Esophagus squamous epithelium (tissue), 5 donors: ENCODE measurements at places on chromosomes 3 and 15.
A peak's percentile ranks its signal among the peaks of the same experiment; 100 is the strongest.

DNA sequence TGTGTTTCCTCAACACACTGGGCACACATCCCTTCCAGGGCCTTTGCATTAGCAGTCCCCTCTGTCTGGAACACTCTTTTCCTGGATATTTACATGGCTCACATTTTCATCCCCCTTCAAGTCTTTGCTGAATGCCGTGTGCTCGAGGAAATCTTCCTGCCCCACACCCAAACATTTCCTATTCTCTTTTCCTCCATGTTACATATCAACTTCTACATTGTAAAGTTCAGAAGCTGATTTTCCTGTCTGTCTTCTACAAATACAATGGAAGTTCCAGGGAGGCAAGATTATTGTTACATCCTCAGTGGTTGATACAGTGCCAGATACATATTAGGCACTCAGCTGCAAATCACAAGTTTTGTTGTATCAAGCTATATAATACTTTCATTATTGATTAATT, 4.1 kb downstream of the ACAD11 start:
- DNase-seq: no peak

DNA sequence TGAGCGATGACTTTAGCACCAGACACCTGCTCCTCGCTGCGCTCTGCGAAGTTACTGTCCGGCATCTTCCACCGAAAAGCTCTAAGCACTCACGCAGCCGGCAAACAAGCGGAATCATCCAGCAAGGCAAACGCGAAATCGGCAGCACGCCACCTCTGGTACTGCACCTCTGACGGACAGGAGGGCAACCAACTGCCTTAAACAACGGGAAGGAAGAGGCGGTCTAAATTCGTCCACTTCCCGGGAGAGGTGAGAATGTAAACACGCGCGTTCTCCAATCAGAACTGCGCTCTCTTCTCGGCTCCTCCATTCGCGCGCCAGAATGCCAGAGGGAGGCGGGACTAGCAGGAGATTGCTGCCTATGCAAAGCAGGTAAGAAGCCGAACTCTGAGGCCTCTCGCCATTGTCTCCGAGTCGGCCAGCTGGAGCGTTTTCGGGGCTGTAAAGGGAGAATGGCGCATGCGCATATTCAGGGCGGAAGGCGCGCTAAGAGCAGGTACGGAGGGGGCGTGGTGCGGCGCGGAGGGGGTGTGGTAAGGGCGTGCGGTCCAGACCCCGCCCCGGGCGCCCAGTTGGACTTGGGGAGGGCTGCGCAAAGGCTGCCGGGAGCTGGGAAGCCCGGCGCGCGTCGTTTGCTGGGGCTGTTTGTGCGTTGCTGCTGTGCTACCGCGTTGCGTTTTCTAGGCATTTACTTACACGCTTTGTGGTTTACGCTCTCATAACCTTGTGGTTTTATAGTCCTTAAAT, at the start of the genes BTD and HACL1:
Gene BTD (plus strand): TSS at position 347 of the 747 bp plus-strand sequence. CDS start 33,695 bp downstream, outside the sequence.
Gene HACL1 (minus strand): TSS at position 171 of the 747 bp plus-strand sequence. CDS start 106 bp downstream, at position 65.
- DNase-seq: no peak

DNA sequence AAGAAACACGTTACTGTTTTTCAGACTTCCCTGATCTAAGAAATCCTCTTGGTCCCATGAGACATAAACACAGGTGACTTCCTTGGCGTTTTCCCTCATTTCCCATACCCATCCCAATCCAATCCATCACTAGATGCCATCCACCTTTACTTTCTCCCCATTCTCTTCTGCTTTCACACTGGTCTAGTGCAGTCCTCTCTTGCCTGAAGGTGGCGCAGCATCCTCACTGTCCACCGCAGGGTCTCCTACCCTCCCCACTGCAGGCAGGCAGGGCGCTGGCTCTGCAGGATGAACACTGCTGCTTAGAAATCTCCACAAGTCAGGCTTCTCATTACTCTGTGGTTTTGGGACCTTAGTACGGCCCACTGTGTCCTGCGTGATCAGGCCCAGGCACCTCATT, 58.2 kb downstream of the RAB7A start:
- no peak for DNase-seq

GRCh38 chr3:14289590-14290461, 111.2 kb downstream of the LSM3 start:
- DNase-seq: no peak

- no peak for DNase-seq
Observed at GRCh38 chr15:85473455-85473854, 93.1 kb downstream of the AKAP13 start.

GRCh38 chr15:55999658-56000057, 6.2 kb upstream of the NEDD4 start:
- no peak for DNase-seq

- no peak for DNase-seq
Observed at GRCh38 chr3:23198801-23199200, 4.3 kb upstream of the UBE2E2 start.

- no peak for DNase-seq
Observed at GRCh38 chr15:55627730-55628368, 39.7 kb upstream of the PYGO1 start.

DNA sequence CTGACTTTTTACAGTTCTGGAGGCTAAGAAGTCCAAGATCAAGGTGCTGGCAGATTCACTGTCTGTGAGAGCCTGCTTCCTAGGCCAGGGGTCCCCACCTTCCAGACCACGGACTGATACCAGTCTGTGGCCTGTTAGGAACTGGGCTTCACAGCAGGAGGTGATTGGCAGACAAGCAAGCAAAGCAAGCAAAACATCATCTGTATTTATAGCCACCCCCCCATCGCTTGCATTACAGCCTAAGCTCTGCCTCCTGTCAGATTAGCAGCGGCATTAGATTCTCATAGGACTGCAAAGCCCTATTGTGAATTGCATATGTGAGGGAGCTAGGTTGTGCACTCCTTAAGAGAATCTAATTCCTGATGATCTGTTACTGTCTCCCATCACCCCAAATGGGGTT, 194.7 kb upstream of the THRB start:
- no peak for DNase-seq

- no peak for DNase-seq
Observed at GRCh38 chr3:131075632-131076328, 49.1 kb downstream of the NEK11 start.

DNA sequence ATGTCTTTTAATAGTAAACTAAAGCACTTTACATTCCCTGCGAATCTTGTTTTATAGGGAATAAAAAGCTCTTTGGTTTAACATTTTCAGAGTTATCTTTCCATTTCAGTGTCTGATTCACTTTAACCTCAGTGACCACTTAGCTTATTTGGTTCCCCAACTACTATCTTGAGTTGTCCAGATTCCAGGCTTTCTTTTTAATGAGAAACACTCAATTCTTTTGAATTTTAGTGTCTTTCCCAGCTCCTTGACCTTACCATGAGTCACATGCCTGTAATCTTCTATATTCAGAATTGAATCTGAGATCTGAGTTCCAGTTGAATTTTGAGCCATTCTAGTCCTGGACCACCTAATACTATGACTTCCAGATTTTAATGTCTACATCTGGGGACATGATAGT, 144.4 kb downstream of the KCNAB1 start:
- DNase-seq: no peak

DNA sequence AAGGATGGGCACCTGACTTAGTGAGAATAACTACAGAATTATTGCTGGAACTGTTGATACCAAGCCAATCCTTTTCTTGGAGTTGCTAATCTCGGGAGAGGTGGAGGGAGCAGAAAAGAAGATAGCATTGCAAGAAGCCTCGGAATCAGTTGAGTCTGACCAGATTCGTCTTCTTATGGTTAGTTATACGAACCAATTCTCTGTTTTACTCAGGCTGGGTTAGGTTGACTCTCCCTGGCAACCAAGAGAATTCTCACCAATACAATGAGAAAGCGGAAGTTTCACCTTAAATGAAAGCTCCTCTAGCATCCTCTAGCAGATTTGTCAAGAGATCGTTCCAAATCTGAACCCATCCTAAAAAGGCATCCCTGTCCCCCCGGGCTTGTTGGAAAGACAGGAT, 43.5 kb upstream of the UBE2E1 start:
- no peak for DNase-seq

GRCh38 chr3:145094355-145094941, 1066.5 kb downstream of the PLOD2 start:
- DNase-seq: no peak

GRCh38 chr3:63808633-63809032, 10.5 kb upstream of the C3orf49 start:
- no peak for DNase-seq

GRCh38 chr15:56987286-56987685, 68.8 kb downstream of the TCF12 start:
- DNase-seq: no peak

DNA sequence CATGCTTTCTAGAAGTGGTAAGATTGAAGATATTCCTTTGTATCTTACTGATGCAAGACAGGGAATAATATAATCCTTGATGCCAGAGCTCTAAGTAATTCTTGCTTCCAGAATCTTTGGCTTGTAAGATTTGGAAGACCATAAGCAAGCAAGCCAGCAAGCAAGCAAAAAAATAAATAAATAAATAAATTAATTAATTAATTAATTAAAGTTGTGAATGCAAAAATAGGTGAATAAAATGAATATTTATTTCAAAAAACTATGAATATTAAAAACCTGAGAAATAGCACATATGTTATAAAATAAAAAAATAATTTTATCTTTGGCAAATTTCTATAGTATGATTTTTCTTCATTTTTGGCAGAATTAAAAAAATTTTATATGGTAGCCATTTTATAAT, 750.2 kb upstream of the ARRDC4 start:
- no peak for DNase-seq

- peak; percentile 35 for DNase-seq
Observed at GRCh38 chr3:10026084-10026890, at the start of gene FANCD2. Gene FANCD2, plus strand, starts transcription at chr3:10026437. Its CDS starts 2,221 bp downstream, at chr3:10028658.

DNA sequence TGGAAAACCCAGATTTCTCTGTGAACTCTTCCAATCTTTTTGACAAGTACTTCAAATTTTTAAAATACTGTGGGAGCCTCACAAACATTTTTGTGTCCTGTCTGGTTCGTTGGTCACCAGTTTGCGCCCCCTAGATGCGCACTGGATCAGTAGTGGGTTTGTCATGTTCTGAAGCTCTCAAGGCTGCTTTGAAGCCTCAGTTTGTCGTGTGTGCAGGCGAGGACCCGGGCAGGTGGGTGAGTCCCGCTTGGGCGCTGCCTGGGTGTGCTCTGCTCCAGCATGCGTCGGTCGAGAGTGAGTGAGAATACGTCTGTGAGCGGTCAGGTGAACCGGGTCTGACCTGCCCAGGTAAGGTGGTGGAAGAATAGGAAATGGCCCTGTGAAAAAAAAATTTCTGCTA, 17.3 kb upstream of the AEN start:
- DNase-seq: no peak

- DNase-seq: no peak
Observed at GRCh38 chr3:5188419-5189221, 1.1 kb downstream of the EDEM1 start.

DNA sequence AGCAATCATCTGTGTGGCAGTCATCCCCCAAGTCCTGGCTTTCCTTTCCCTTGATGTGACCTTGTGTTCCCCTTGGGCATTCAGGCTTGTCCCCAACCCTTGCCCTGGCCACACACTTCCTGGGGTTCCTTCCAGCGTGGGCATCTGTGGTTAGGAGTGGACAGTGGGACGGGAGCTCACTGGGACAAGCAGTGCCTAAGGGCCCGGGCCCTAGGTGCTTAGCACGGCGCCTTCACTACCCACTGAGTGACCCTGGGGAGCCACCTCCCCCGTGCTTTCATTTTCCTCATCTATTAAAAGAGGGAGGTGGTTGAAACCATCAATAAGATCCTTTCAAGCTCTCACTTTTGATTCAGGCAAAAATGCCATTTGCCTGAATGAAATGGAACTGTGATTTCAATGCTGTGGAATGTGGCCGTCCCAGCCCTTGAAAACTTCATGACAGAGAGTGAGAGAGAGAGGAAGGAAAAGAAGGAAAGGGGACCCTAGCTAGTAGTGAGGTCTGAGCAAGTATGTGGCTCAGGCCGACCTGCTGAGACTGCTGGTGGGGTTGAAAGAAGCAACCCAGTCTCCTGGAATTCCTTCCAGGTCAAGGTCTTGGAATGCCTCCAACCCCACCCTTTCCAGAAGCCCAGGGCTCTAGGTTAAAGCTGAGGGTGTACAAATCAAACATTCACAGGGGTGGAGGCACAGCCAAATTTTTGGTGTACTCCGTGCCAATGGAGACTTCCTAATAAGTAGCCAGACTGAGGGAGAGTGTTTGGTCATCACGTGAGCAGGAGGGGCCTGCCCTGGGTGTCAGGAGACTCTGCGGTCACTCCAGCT, 302.9 kb downstream of the TLE3 start:
- no peak for DNase-seq

DNA sequence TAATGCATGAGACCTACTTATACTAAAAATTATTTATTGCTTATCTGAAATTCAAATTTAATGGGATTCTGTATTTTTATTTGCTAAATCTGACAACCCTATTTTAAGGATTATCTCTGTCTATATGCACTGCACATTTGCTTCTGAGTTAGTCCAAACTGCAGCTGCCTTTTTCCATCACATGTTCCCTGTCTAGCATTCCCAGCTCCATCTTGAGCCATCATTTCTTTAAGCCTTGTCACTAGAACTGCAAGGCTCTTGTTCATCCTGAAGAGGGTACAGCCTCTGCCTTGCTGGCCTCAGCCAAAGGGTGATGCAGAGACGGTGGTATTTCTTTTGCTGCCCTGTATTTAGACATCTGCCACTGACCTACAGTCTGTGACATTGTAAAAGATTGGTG, 125.8 kb upstream of the STT3B start:
- no peak for DNase-seq

DNA sequence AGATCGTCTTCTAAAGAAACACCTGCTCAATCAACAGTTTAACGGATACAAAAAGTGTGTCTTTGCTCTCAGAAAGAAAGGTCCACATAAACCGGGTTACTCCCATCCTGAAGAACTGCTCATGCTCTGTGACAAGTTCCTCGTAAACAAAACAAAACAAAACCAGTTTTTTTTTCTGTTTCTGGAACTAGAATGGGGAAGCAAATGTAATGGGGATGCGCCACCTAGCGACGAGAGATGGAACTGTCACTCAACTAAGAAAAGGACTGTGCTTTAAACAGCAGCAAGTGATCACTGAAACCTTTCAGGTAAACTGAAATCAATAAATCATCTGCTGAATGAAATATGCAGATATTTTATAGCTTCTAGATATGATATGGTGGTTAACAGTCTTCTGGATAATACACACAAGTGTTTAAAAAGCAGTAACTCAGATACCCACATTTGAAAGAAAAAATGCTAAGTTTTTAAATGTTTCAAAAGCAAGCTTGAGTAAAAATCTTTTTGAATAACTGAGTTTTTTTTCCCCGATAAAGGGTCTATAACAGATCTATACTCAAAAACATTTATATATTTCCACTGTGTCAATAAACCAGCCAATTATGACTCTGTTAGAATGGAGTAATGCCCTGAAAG, 10.9 kb downstream of the TM2D3 start:
- DNase-seq: peak; percentile 9

GRCh38 chr3:195003006-195003892, 267.7 kb downstream of the XXYLT1 start:
- DNase-seq: no peak

- no peak for DNase-seq
Observed at GRCh38 chr3:114035896-114036295, 20.4 kb downstream of the CCDC191 start.

GRCh38 chr15:61155741-61156700, 73.1 kb downstream of the RORA start:
- no peak for DNase-seq

- DNase-seq: no peak
Observed at GRCh38 chr3:81985996-81986723, 224.7 kb upstream of the GBE1 start.
